COLO829 (cell line): ENCODE measurements at places on chromosomes 16 and 17.

- no peak for DNase-seq
These were observed 7.9 kb downstream of the P2RX5 start for GRCh38 chr17:3688027-3688553.

GRCh38 chr17:56884483-56885311 is 29.2 kb downstream of the TRIM25 start:
- no peak for DNase-seq

- no peak for DNase-seq
These were observed 12.0 kb downstream of the UNC13D start for GRCh38 chr17:75832164-75832651.

DNA sequence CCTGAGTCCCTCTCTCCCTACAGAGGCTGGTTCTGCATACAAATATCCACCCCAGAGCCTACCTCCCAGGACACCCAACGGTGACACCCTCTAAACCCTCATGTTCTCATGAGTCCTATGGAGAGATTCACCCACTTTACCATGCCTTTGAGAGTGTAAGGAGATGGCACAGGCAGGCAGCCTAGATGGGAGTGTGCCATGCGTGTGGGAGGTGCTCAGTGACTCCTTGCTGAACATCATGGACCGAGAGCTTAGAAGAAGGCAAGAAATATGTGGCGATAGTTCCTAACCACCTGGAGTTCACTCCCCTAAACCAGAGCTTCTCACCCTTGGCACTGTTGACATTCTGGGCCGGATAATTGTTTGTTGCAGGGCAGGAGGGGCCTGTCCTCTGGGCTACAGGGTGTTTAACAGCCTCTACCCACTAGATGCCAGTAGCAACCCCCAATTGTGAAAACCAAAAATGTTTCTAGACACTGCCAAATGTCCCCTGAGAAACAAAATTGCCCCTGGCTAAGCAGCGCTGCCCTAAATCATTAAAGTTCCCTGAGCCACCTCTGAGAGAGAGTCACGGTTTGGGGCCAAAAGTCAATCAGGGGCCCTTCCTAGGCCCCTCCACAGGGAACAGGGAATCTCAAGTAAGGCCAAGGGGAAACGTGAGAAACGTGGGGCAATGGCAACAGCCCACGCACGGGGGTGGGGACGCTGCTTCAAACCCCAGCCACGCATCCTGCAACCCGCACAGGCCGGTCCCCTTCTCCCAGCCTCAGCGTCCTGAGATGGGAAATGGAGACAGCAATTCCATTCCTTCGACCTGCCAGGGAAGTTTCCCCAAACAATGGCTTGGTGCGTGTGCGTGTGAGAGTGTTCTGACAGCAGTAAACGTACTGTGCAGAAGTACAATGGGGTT is 66.8 kb downstream of the C16orf78 start:
- no peak for DNase-seq
